Keratinocyte (primary cell): ENCODE measurements at places on chromosomes 3 and 15. TPM values are rescaled to one million over a fixed set of nuclear protein-coding genes. Genes with fewer than 3 reads are reported as not detected.

The ERC2 gene
- 0.08 to 0.12 TPM (median 0.10 TPM) in 3 replicates for polyA plus RNA-seq

The STRA6 gene
- 0.09 TPM in 1 of 3 replicates, not detected in the others for polyA plus RNA-seq

The MLF1 gene
- polyA plus RNA-seq = 7.0 to 11.8 TPM (median 8.6 TPM) in 3 replicates

The CFAP100 gene
- polyA plus RNA-seq = not detected in 3 replicates
